ENCODE measurements at places on chromosomes 11 and 22.

DNA sequence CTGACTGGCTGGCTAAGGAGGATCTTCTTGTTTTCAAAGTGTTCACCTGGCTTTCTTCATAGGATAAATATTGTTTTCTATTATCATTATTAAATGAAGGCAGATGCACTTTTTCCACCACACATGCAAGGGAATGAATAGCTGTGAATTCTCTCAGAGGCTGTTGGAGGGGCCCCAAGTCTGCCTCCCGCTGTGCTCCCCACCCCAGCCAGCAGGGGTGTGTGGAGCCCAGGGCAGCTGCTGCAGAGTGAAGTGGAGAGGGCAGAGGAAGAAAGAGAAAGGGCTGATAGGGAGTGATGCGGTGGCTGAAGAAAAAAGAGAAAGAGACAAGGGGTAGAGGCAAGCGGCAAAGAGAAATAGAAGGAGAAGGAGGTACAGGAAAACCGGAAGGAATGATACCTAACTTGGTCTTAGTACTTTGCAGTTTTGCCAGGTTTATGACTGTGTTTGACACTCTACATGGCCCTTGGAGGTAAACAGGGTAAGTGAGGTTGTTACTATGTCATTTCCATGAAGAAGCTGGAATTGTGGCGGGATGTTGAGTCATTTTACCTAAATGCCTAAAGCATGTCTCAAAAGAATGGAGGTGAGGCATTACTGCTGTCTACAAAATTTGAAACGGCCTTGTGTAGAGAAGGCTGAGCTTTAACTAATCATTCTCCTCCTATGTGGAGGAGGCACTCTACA, 145.7 kb upstream of the B3GAT1 start:
- DNase-seq: no peak

- no peak for DNase-seq
Measured at GRCh38 chr11:44010789-44011251, 37.0 kb upstream of the ACCSL start.

DNA sequence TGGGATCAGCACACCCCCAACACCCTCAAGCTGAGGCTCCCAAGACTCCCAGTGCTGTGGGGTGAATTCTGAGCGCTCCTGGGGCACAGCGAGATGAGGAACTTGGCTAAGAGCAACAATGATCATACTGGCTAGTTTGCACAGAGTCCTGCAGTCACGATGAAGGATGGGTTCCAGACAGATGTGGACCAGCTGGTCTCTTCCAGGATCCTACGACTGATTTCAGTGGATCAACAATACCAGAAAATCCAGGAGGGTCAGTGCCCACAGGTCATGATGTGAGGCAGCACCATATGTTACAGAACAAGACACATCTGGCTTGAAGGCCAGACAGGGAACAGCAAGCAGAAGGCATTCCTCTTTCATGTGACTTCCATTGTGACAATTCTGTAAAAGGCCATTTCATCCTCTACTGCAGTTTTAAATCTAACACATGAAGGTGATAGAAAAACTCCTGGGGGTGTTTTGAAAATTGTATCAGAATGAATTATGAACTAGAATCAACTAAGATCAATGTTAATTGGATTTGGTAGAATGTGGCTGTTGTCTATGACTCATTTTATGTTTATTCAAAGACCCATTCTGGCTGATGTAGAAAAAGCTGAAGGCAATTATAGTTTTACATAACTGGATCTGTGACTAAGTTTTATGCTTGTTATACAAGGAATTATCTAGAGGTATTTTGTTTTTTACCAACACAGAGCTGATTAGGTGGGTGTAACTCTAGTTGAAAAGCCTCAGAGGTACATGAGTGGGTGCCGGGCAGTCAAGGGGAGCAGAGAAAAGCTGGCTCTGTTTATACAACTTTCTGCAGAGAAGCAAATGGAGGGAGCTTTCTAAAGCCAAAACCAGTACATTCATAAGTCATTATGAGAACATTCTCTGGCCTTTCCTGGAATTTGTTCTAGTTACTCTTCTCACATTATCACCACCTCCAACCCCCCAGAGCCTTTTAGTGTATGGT, 29.1 kb downstream of the OR52K1 start:
- DNase-seq: no peak

DNA sequence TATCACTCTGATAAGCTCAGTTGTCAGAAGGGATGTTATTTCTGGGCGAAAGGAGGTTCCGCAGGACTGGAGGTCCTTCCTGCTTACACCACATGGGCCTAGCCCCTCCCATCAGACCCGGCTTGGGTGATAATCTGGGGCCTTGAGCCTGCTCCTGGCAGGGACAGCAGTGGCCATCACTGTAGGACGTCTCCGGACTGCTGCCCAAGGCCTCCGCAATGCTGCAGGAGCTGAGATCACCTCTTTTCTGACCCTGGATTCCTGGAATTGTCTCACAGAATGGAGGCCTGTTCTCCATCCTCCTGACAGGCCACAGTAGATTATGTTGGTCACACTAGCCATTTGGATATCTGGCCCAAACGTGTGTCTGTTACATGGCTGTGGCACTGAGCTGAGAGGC, 9.2 kb upstream of the BIK start:
- DNase-seq: no peak

DNA sequence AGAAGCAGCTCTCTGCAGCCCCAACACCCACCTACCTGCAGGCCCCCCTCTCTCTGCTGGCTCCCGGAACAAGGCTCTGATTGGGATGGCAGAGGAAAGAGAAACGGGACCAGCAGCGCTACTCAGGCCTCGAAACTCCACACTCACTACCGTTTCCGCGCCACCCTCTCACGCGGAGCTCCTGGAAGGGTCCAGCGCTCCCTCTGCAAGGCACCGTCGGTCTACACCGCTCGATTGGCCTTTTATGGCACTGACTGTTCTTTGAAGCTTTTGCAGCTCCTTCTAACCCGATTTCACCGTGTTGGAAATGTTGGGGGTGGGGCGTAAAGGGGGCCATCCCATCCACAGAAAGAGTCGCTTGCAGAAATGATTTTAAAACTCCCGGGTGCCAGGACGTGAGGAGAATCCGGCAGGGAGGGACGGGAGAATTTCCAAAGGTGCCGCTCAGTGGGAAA, 323 bp upstream of the PANX1 start:
- DNase-seq: no peak

DNA sequence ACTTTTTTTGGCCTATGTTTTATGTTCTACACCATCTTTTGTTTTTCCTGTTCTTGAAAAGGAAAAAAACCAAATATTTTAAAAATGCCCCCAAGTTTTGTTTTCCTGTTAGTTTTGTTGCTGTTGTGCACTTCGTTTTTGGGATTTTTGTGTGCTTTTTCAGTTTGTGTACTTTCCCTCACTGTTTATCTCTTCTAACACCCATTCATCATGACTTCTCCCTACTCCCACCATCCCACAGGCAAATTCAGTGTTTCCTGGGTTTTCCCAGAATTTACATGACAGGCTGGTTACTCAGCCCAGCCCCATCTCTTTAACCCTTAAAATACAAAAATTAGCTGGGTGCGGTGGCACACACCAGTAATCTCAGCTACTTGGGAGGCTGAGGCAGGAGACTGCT, 15.6 kb downstream of the TMEM123 start:
- no peak for DNase-seq

DNA sequence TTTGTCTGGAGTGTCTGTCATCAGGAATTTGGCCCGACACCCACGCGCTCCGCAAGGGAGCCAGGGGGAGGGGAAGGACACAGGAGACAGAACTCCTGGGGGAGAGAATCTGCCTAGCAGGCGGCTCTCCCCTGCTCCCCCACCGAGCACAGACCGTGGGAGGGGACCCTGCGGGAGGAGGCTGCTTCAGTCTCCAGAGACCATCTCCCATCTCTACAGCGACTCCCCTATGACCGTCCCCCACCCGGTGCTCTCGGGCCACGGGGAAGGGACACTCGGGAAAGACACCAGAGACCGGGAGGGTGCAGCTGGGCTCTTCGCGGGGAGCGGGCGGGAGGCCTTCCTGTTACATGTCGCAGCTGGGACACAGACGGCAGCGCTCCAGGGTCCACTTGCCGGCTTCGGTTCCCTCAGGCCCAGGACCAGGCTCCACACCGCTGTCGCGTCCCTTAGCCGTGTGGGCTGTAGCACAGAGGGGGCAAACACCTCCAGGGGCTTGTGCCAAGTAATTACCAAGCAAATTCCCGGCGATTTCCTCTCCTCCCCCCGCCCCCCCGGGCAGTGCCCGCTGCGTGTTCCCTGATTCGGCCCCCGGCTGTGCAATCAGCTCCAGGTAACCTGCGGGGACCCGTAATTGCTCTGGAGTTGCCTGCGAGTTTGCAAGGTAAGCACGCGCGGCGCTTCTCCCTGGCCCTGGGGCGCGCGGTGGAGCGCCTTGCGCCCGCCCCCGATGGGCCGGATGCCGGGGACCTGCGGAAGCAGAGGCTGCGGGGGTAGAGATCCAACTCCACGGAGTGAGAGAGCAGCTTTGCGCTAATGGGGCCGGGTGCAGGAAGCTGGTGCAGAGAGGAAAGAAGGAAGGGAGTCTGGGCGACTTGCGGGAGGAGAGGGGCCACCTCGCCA, 155.1 kb upstream of the CADM1 start:
- no peak for DNase-seq

GRCh38 chr22:29325785-29326315, 10.4 kb upstream of the RASL10A start:
- no peak for DNase-seq

- no peak for DNase-seq
Measured at GRCh38 chr11:78365381-78365792, 52.2 kb downstream of the GAB2 start.

- DNase-seq: no peak
Measured at GRCh38 chr11:73196576-73196975, 21.5 kb upstream of the P2RY2 start.

- DNase-seq: peak; percentile 64
Measured at GRCh38 chr11:3849297-3849874, 6.1 kb upstream of the STIM1 start.

- DNase-seq: no peak
Measured at GRCh38 chr11:114276077-114276476, 20.1 kb upstream of the NNMT start.

DNA sequence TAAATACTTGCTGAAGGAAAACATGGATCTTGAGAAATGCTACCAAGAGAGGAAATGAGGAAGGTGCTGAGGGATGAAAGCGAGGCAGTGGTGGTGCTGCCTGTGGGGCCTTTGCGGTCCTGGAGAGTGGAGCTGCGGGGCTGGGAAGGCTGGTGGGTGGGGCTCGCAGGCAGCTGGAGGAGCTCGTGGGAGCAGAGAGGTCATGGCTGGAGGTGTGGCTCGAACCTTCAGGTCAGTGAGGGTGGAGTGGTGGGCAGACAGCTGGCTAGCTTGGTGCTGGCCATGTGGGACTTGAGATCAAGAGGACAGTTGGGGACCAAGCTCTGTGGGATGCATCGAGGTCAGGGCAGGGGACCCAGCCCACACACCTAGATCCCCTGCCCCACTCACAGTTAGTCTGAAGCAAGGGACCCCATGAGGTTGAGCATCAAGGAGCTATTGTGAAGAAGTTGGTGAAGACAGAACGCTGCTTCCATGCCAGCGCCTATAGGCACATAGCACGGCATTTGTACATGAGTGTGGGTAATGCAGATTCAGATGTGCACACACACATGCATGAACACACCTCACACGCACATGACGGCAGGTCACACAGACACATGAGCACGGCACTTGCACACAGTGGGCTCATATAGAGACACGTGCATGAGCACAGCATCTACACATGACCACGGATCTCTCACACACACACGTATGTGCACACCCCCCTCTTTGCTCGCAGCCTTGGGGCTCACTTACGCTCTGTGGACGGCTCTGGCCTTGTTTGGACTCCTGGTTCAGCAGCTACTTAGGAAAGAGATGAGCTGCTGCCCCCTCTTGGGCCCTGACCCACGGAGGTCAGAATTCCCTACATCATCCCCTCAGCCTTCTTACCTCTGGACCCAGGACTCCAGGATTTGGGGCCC, 30.4 kb downstream of the SHANK3 start:
- DNase-seq: no peak

- no peak for DNase-seq
Measured at GRCh38 chr22:48495751-48496080, 1332.0 kb downstream of the BRD1 start.

DNA sequence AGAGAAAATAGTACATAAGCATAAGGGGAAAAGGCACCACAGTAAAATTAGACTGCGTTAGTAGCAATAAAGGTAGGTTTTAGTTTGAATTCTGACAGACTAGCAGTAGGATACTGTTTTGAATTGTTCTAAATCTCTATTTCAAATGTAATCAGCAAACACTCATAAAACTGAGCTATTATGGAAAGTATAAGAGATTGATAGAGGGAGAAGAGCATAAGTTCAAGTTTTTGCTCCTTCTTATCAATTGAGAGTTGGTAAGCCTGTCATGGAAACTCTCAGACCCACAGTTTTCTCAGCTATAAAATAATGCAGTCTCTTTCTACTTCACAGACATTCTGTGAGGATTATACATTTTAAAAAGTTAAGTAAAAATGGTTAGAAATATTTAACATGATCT, 840.2 kb upstream of the CNTN5 start:
- no peak for DNase-seq
